Fibroblast of skin of left biceps (primary cell): ENCODE measurements at places on chromosomes 1 and 21.

- no peak for DNase-seq
Measured at GRCh38 chr1:205672970-205673369, 7.3 kb downstream of the SLC45A3 start.

DNA sequence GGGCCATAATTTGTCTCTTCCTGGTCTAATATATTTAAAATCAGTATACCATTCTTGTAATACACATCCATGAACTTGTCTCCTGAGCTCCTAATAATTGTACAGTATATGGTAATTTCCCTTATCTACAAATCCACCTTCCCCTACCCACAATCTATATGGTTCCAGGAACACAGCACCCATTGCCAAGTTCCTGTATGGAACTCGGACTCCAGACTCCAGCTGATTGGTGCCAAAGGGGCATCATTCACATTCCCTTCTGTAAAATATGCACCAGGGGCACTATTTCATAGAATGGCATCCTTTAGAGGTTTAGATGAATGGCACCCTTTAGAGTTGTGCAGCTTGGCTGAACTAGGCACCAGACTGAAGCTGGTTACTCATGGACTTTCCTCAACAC lies 58.8 kb upstream of the ZSWIM5 start:
- DNase-seq = no peak

DNA sequence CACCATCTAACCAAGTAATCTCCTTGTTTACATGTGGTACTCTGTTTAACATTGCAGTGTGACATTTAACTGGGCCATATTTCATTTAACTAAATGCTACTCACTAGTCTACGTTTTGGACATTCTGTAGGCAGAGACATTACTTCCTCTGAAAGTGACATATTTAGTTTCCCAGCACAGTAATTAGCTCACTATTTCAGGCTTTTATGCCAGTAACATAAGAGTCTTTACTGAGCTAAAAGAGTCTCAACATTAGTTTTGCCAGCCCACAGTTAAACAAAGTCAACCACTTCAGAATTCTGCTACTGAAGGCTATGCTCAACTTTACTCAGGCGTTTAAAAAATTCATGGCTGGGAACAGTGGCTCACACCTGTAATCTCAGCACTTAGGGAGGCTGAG lies 2.6 kb upstream of the TNFRSF9 start:
- no peak for DNase-seq

- no peak for DNase-seq
Measured at GRCh38 chr21:29524055-29524454, 225.3 kb downstream of the BACH1 start.
